ENCODE measurements at places on chromosomes 1 and 21.

DNA sequence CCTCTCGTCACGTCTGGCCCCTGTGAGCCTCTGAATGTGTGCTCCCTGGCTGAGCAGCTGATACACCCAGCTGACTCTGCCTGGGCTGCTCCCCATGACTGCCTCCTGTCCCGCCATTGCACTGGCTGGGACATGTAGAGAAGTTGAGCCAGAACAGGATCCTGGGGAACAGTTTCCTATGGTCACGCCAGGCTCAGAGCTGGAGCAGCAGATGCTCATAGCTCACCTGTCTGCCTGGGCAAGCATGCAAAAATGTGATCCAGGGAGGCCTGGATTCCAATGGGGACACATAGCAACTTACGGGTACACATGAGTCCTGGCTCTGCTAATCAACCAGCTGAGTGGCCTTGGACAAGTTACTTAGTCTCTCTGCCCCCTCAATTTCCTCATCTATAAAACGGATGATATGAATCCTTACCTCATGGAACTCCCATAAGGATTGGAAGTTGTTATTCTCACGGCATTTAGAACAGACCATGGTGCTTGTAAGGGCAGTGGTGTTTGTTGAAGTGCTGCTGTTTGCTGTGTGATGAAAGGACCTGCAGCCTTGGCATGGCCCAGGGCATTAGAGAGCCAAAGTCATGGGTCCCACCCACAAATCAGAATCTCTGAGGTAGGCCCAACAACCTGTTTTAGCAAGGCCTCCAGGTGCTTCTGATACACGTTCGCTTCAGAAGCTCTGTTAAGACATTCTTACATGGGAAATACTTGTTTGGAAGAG is 150.3 kb upstream of the VANGL1 start:
- no peak for DNase-seq

DNA sequence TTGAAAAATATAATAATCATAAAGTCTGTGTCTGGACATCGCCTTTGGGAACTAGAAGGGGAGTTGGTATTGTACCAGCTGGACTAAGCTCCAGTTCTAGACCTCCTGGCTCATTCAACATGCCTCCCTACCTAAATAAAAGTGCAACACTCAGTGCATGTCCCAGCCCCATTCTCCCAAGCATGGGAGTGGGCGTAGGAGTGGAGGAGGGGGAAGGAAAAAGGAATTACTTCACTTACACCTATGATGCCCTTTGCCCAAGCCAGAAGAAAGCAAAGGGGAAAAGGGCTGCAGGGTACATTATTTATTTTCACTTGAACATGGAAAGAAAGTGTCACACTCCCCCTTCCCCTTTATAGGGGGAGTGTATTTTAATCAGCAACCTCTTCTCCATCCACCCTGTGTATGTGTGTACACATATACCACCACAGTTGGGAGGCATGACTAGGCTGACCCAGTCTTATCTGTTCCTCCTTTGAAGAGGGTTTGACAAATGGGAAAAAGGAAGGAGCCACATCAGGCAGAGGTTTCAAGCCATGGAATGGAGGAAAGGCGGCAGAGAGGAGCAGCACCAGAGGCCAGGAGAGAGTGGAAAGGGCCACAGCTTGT is 3.2 kb downstream of the NIT1 start:
- DNase-seq, result no peak

DNA sequence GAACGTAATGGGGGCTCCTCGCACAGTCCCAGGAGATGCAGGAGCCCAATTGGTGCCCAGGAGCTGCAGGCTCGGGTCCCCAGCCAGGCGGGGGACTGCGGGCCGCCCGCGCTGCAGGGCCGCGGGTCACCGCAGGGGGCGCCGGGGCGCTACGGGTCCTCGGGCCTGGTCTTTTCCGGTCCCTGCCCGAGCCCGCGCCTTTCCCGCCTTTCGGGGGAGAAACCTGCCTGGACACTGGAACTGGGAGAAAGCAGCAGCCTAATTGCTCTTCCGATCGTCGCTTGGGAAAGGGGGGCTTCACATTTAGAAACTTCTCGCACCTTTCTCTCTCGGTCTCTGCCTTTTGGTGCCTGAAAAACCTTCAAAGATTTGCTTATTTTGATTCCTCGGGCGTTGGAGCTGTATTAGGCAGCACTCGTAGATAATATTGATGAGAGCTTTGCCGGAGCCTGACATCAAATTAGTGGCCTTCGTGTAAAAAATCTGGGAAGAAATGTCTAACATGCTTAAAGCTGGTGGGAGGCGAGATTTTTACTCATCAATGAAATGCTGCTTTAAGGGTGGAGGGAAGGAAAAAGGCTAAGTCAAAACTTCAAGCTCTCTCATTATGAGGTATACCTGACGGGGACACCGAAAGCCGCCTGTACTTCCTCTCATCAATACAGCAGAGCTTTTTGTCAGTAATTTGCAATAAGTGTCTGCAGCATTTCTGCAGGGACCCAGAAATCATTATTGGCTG is 12.6 kb upstream of the BARHL2 start:
- DNase-seq, result peak; percentile 86

GRCh38 chr1:94501935-94502334 is 39.6 kb downstream of the F3 start:
- no peak for DNase-seq

DNA sequence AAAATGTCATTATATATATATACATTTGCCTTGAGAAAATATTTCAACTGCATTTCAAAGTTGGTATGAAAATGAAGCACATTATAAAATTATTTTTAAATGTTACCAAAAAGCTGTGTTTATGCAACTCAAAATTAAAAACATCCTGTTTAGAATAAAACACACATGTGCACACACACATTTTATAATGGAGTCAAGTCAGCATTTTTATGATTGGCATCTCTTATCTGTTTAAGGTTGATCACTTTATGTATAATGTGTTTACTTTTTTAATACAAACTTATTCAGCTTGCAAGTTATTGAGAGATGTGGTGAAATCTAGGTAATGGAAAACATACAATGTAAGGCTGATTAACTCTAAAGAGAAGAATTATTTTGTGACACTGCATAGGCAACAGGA is 80.4 kb downstream of the IFI44 start:
- no peak for DNase-seq

GRCh38 chr1:226422478-226422877 is 14.6 kb upstream of the PARP1 start:
- no peak for DNase-seq

GRCh38 chr1:171438441-171438840 is 46.9 kb upstream of the PRRC2C start:
- DNase-seq, result no peak

DNA sequence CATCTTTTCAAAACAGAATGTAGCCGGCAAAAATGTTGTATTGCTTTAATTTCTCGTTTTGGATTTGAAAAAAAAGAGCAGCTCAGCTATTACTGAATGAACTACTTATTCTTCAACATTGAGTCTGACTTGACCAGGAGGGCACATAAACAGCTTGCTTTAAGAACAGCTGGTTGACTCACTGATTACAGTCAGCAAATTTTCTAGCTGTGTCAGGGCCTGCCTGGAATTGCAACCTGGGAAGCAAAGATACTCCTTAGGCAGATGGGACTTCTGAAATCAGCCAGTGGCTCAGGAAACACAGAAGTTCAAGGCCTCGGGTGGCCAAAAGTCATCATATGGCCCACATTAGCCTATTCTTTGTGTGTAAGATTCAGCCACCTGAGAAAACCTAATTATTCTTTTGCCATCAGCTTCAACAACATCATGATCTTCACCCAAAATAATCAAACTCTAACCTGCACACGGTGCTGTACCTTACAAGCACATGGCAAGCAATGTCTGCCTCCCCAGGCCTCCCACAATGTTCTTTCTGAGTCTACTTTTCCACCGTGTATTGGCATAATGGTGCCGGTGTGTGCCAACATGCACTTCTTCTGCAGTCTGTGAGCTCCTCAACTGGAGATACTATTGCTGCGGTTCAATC is 307.2 kb downstream of the HHIPL2 start:
- DNase-seq, result peak; percentile 61

DNA sequence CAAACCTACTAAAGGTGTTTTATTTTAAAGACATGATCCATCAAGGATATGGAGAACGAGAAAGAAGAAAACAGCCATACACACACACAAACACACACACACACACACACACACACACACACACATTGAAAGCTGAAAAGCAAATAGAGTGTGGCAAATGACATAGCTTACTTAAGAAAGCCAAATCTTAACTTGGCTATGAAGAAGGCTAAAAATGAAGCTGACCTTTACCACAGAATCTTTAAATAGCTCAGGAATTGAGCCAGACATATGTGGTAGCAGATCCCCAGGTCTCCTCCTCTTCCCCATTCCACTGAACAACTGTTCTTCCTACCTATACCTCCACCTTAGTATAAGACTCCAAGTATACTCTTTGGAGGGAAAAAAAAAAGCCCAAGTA is 185.6 kb downstream of the CLEC20A start:
- no peak for DNase-seq

Measured in islet precursor cell (in vitro differentiated cells).